Kidney glomerular epithelial cell (primary cell): ENCODE measurements at places on chromosomes 7 and 10.

DNA sequence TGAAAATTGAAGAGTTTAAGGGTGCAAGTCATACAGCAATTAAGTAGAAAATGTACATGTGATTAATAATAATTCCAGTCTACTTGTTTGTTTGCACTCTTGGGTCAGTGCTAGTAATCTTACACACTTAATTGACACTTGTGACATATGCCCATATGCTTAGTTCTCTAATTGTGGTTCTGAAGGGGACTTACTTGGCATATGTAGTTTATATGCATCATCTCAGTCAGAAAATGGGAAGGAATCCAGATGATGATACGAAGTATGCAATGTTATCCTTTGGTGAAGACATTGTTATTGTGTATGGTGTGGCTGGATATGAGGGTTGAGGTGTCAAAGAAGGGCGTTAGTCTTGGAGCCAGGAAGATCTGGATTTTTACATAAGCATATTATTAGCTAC lies 193.5 kb upstream of the HDAC9 start:
- no peak for DNase-seq

DNA sequence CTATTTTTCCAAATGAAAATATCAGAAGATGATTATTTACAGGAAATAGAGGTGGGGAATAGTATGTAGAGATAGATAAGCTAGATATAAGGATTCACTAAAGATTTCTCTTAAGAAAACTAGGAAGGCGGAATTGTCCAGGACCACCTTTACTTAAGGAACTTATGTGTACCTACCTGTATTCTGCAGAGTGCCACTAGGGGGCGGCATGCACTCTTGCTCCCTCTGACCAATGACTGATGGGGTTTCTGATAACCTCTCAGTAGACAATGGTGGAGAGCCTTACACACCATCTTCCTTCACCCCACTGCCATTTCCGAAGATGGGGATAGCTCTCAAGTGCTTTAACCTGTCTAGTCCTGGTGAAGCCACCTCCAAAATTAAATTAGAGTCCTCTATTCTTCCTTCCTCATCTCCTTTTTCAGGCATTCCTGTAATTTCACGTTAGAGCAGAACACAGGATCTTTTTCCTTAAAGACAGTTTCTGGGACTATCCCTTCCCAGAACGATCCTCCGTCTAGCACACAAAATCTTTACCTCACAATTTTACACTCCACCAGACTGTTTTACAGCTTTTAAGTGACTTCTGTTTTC lies 453.1 kb downstream of the SORCS1 start:
- peak; percentile 8 for DNase-seq

DNA sequence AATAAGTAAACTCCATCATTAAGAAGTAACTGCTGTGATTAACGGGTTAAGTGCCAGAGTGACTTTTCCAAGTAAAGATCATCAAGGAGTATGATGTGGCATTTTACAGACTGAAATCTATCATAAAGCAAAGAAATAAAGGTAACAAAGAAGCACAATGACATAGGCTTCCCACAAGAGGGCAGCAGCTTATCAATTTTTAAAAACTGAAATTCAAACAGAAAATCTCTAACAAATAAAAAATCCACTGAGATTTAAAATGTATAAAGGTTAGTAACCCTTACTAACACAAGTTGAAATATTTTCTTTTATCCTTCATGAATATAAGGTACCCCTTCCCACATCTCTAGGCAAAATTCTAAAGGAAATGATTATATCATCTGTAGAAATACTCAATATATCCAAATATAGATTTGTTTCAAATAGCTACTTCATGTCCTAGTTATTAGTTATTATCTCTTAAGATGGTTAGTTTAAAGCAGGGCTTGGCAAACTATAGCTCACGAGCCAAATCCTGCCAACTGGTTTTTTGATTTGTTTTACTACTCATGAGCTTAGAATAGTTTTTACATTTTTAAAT lies 29.2 kb downstream of the FAM3C start:
- DNase-seq = peak; percentile 54

DNA sequence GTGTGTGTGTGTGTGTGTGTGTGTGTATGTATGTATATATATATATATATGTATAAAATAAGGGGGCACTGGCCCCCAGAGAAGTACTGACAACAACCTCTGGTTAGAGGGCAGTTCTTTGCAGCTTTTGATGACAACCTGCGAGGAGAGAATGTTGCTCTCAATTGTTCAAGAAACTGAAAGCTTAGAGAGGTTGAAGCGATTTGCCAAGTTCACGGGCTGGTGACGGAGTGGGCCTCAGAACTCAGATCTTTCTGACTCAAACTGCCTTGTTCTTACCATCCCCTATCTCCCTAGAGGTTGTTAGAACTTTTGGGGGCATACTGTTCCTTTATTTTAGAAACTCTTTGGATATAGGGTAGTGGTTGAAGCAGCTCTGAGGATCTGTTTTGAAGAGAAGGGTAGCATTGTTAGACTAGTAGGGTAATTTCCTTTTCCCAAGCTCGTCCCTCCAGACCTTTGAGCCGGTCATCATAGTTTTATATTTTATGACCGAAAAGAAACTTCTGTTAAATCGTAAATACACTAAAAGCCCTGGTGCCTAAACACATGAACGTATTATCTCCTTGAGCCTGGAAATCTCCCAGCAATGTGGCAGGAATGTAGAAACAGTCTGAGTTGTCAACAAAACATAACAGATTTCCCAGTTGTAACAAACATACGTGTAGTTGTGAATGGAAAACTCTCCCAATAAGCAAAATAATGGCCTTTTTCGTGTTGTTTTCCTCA lies 541.7 kb upstream of the GALNT17 start:
- DNase-seq = no peak

DNA sequence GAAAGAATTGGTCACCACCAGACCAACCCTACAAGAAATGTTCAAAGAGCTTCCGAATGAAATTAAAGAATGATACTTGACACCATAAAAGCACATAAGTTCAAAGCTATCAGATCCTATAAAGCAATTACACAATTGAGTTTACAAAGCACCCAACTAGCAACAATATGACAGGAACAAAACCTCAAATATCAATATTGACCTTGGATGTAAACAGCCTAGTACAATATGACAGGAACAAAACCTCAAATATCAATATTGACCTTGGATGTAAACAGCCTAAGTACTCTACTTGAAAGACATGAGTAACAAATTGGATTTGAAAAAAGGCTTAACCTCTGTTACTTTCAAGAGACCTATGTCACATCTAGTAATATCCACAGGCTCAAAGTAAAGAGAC lies 1201.4 kb downstream of the XPNPEP1 start:
- no peak for DNase-seq
